Activated CD4-positive, alpha-beta T cell treated with anti-CD3 and anti-CD28 coated beads for 4 hours (primary cell): ENCODE measurements at places on chromosomes 12 and 14.

DNA sequence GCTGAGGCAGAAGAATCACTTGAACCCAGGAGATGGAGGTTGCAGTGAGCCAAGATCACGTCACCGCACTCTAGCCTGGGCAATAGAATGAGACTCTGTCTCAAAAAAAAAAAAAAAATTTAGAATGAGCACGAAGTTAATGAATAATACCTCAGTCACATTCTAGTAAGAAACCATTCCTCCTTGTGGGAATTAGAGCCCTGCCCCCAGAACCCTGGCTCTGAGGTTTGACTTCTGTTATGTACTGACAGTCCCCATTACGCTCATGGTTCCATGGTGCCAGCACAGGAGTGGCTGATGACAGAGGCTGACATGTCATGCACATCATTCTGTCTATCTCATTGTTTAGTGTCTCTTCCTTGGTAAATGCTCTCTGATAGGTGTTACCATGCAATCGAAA is 132.6 kb upstream of the FGD4 start:
- no peak for DNase-seq

GRCh38 chr14:78847801-78848200 is 677.6 kb downstream of the NRXN3 start:
- no peak for DNase-seq

GRCh38 chr12:2387103-2387834 is 334.5 kb downstream of the CACNA1C start:
- DNase-seq = no peak

DNA sequence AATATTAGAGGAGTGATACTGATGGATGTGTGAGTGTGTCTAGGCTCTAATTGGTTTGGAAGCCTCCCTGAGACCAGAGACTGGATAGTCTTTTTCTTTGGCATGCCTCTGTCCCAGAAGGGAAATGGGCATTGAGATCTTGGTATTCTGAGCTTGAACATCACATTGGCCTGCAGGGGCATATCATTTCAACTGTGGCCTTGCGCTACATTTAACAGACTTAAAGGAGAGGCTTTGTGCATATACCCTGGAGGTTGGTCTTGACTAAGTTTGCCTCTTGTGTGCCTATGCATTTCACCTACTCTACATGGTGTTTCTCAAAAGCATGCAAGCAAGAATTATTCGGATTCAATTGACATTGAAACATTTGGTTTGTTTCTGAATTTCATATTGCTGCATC is 185.4 kb downstream of the TMTC2 start:
- no peak for DNase-seq

DNA sequence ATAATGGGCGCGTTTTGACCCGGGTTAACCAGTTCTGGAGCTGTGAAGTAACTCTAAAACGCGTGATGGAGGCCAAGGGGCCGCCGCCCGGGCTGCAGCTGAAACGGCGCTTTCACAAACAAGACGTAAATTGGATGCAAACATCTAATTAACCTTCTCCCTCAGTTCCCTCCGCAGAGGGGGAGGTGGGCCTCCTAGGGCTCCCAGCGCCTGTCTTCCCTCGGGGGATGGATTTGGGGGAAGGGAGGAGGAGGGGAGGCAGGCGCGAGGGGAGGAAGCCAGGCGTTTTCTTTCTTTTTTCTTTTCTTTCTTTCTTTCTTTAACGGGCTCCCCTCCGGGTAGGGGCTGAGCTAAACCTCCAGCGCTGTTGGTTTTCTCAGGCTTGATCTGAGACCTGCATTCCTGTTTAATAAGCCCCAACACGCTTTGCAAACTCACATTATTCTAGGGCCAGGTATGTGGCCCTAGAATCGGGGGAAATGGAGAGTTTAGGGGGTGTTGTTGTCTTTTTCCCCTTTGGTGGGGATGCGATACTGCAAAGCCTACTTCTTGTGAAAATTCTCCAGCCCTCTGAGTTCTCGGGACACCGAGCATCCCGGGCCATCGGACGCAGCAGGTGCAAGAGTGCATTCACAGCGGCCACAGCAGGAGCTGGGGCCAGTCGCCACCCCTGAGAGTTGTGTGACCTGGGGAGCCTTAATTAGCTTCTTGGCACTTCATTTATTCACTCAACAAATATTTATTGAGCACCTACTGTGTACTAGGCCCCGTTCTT is 43.6 kb upstream of the LHX5 start:
- no peak for DNase-seq

DNA sequence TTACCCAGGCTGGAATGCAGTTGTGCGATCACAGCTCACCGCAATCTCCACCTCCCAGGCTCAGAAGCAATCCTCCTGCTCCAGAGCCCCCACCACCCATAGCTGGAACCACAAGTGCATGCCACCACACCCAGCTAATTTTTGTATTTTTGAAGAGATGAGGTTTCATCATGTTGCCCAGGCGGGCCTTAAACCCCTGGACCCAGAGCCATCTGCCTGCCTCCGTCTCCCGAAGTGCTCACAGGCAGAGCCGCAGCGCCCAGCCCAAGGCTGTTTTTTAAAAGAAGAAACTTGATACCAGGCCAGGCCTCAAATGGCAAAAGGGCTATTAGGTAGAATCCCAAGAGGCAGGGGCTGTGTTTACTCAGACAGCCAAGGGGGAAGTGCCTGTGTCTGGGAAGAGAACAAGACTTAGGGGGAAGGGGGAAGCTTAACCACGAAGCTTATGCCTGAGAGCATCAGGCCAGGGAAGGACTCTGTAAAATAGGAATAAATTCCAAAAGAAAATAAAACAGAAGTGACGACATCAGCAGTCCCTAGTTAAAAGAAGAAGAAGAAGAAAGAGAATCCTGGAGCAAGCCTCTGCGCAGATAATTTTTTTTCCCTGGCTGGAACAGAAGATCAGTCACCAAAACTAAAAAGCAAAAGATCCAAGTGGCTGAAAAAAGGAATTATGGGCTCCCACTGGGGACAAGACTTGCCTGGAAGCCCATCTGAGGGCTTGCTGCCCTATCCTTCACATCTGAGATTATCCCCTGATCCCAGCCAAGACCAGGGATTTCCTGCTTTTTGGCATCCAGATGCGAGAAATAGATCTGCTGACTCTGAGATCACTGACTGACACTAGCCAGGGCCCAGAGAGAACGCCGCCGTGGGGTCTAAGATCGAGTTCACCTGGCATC is 170.5 kb downstream of the NDUFA12 start:
- DNase-seq = no peak

- no peak for DNase-seq
These were observed 115.1 kb downstream of the BEGAIN start for GRCh38 chr14:100472094-100472455.

GRCh38 chr12:6297170-6297569 is 13.3 kb upstream of the PLEKHG6 start:
- no peak for DNase-seq

DNA sequence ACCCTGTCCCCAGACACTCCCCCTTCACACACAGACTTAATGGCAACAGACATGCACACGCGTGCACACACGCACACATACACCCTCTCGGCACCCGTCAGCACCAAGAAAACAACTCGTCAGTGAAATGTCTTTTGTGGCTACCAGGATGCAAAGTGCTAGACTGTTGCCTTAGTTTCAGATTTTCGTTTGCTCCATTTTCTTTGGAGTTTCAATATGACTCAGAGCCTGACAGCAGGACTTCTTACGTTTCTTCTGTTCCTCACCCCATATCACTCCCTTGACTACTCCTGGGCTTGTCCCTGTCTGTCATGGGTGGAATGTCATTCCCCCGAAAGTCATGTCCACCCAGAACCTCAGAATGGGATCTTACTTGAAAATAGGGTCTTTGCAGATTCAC is 182.9 kb downstream of the GLT1D1 start:
- DNase-seq = no peak

GRCh38 chr12:79563021-79563740 is 127.6 kb downstream of the PAWR start:
- DNase-seq = no peak

DNA sequence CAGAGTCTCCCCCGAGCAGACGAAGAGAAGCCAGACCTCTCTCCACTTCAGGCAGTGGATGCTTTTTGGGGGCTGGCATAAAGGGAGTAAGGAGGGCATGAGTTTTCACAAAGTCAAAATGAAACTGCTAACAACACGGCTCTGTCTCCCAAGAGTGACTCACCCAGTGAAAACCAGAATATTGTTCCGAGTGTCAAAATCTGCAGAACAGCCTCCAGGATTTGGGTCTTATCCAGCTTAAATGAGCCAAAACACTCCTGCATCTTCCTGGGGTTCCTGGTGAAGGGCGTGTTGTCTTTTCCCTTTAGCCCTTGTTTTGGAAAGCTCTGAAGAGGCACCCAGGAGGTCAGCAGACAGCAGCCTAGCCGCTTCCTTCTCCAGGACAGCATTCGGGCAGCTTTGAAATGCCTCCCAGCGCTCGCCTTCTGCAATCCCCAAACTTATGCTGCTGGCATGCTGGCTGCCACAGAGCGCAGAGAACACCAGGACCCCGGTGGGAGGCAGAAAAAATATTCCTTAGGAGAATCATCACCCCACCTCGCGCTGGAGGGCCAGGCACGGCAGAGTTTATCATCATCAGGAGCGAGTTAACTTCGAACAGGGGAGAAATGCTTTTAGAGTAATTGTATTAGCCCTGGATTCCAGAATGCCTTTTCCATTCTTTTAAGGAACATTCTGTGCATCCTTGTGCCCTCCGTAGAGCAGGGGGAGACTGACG is 117.7 kb upstream of the NCOR2 start:
- DNase-seq = no peak

DNA sequence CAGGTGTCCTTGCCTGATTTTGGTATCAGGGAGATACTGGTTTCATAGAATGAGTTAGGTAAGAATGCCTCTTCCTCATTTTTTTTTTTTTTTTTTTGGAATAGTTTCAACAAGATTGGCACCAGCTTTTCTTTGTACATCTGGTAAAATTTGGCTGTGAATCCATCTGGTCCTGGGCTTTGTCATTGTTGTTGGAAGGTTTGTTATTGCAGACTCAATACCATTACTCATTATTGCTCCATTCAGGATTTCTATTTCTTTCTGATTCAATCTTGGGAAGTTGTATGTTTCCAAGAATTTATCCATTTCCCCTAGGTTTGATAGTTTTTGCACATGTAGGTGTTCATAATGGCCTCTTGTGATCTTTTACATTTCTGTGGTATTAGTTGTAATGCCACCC is 126.0 kb upstream of the KITLG start:
- no peak for DNase-seq

GRCh38 chr14:80428671-80429070 is 217.4 kb upstream of the DIO2 start:
- DNase-seq = no peak

- no peak for DNase-seq
These were observed 178.8 kb downstream of the EXOC5 start for GRCh38 chr14:57089901-57090300.

- DNase-seq = no peak
These were observed 268.2 kb downstream of the PCNX1 start for GRCh38 chr14:71175491-71175890.

GRCh38 chr12:93447555-93448290 is 6.0 kb upstream of the UBE2N start:
- peak; percentile 33 for DNase-seq

DNA sequence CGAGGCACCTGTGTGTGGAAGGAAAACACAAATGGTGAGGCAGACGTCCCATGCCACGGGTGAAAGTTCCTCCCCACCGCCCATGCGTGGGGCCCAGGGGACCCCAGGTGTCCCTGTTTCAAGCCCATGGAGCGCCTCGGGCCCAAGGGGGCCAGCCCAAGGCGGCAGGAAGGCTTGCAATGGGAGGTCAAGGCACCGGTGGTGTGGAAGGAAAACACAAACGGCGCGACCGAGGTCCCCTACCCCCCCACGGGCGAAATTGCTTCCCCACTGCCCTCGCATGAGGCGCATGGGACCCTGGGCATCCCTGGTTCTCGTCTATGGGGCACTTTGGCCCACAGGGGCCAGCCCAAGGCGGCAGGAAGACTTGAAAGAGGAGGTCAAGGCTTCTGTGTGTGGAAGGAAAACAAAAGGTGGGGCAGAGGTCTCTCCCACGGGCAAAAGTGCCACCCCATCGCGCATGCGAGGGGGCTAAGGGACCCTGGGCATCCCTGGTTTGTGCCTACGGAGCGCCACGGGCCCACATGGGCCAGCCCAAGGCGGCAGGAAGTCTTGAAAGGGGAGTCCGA is 379.4 kb downstream of the ALG10 start:
- DNase-seq = peak; percentile 0

- no peak for DNase-seq
These were observed 24.5 kb downstream of the SLC17A8 start for GRCh38 chr12:100381379-100381778.

DNA sequence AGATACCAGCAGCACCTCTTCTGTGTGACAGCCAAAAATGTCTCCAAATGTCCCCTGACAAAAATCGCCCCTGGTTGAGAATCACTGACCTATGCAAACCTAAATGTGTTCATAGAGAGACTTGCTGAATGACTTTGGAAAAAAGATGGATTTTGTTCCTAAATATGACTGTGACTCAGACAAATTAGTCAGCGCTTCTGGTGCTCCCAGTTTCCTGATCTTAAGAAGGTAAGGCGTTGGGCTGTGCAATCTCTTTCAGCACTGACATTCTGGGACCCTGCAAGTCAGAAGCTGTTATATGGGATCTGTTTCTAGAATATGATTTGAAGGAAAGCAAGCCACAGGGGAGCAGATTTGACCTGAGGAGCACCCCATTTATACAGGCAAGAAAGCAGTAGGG is 90.6 kb upstream of the PWP1 start:
- no peak for DNase-seq

DNA sequence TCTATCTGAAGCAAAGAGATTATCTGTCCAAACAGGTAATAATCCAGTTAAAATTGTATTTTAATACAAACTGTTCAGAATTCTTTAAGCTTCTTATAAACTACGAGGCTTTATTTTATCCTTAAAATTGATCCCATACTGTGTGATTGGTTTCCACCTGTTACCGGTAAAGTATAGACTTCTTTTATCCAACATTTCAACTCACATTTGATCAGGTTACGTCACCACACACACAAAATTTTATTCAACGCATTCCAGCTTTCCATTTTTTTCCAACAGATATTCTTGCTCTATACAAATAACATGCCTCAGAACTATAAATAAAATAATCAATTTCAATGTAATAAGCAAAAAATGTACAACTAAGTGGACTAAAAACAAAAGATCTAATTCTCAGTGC is 4.5 kb downstream of the NOVA1 start:
- DNase-seq = no peak

- no peak for DNase-seq
These were observed 89.3 kb upstream of the DHRS4 start for GRCh38 chr14:23864259-23864658.

- no peak for DNase-seq
These were observed 41.2 kb downstream of the AEBP2 start for GRCh38 chr12:19480459-19480858.

DNA sequence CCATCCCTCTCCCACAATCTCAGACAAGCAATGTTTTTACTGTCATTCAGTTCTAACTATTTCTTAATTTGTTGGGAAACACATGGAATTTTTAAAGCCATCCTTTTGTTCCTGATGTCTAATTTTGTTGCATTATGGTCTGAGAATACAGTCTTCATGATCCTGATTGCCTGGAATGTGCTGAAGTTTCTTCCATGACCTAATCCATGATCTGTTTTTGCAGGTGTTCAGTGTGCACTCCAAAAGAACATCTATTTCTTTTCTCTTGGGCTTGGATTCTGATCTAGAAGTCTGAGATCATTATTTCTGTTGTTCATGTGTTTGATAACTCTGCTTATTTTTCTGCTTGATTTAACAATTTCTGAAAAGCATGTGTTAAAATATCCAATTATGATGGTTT is 43.2 kb upstream of the PHC1 start:
- DNase-seq = no peak
